Right forelimb (tissue), 1 donor: ENCODE measurements at places on chromosomes 6 and 20.
A peak's percentile ranks its signal among the peaks of the same experiment; 100 is the strongest.

DNA sequence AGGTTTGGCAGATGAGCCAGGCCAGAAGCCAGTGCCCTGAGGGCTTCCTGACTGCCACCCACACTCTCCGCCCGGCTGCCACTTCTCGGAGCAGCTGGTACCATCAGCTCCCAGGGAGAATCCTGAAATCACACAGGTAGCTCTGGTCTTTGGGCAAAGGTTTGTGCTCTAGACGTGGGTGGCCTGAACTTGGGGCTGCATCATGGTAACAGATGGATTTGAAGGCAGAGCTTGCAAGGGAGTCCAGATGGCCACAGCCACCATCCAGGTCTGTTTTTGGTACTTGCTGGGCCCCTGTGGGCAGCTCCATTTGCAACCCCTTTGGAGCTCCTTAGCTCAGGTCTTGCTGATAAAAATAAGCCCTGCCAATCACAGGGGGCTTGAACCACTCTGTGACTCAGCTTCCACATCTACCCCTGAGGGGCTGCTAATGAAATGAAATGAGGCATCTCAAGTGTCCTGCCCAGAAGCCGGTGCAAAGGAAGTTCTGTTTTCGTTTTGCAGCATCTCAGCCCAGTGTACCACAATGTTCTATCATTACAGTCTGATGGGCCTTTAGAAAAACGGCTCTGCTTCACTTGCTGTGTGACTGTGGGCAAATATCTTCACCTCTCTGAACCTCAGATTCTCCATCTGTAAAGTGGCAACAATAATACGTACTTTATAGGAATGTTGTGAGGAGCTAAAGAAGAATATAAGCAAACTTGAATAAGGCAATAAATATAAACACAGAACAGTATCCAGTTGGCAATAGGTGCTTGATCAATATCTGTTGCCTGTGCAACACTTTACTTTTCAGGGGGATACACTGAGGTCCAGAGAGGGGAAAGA is 25.1 kb upstream of the CDH22 start:
- DNase-seq: no peak

GRCh38 chr6:2355150-2355549 is 109.7 kb upstream of the GMDS start:
- no peak for DNase-seq

DNA sequence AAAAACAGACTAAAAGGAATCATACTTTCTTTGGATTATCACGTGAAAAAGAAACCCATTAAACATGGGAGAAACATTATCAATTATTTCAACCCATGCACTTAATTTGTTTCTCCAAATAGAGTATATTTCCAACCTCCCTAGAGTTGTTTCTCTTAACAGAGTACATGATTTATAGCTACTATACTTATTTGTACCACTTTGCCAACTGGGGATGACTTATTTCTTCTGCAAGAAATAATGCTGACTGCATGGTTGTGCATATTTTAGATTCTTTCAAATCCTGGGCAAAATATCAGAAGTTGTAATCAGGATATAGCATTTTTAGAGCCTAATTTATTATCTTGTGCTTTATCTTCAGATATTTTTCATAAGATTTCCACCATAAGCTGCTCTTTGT is 629.1 kb upstream of the EYS start:
- no peak for DNase-seq

DNA sequence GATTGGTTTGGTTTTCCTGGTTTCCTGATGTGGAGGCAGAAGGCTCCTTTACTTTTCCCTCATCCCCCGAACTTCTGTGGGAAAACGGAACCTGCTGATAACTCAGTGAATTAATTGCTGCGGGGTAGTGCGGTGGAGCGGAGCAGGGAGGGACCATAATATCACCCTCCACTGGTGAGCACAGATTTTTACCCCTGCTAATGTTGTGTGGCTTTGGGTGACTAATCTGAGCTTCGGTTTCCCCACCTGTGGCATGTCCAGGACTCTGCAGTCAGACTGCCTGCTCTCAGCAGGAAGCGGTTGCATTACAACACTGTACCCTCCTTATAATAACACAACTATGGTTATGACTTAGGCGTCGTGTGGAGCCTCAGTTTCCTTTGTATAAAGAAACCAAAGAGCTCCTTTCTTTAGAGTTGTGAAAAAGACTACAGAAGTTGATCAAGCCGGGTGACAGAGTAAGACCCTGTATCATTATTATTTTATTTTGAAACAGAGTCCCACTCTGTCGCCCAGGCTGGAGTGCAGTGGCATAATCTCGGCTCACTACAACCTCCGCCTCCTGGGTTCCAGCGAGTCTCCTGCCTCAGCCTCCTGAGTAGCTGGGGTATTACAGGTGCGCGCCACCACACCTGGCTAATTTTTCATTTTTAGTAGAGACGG is 2.2 kb upstream of the ID1 start:
- DNase-seq: no peak

- DNase-seq: no peak
Measured at GRCh38 chr6:126107475-126108166, 121.3 kb downstream of the TRMT11 start.

DNA sequence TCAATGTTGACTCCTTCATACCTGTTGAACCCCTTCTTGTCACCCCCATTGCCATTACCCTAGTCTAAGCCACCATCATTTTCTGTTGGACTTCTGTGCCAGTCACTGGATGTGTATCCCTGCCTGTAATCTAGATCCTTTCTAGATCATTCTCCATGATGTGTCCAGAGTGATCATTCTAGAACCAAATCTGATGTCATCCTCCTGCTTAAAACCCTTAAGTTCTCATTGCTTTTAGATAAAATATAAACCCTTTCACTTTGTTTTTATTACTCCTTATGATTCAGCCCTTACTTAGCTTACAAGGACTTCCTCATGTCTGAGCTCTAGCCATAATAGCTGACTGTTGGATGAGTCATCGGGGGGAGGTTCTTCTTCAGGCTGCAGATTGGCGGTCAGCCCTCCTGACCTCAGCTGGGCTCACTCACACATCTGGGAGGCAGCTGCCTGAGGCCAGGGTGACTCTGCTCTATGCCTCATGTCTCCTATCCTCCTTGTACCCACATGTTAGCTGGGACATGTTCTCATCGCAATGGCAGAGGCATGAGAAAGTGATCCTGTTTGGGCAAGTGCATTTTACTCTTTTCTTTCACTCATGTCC is 287.6 kb downstream of the ESR1 start:
- no peak for DNase-seq

- no peak for DNase-seq
Measured at GRCh38 chr6:56279331-56280080, 32.1 kb upstream of the COL21A1 start.

- DNase-seq: no peak
Measured at GRCh38 chr20:53223626-53224172, 251.5 kb downstream of the TSHZ2 start.

- DNase-seq: no peak
Measured at GRCh38 chr6:44201200-44201599, 15.5 kb upstream of the MYMX start.

- peak; percentile 94 for DNase-seq
Measured at GRCh38 chr6:167550941-167551627, 226.2 kb downstream of the TTLL2 start.

DNA sequence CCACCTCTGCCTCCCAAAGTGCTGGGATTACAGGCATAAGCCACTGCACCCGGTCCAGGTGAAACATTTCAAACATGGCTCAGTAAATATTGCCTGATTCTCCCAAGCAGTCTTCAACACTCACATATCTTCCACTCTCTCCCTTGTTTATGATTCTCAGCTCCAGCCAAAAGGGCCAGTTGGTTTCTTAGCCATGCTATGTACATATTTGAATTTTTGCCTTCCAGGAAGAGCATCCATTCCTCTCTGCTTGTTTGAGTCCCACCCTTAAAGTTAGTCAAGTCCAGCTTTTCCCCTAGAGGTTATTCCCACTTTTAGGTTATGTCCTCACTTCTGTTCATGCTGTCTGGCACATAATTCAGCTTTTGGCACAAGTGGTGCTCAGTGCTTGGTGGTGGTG is 5.9 kb downstream of the KIFC1 start:
- DNase-seq: no peak

- no peak for DNase-seq
Measured at GRCh38 chr6:50709366-50709734, 4.0 kb upstream of the TFAP2D start.

- DNase-seq: no peak
Measured at GRCh38 chr20:48962976-48963771, 41.7 kb downstream of the ARFGEF2 start.

GRCh38 chr6:70700922-70701876 is 33.5 kb downstream of the SMAP1 start:
- no peak for DNase-seq

DNA sequence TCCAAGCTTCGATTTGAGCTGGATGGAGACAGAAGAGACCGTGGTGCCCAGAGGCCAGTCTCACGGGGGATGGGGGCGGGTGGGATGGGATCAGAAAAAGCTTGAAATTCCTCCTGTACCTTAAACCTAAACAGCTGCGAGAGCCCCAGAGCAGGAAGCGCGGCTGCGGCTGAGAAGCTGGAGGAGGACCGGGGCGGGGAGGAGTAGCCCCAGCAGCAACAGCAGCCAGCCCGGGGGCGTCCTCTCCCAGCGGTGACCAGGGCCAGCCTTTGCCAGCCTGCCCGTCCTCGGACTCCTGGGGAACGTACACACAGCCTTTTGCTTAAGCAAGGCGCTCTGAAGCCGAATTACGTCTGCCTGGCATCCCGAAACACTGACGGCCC is 17.4 kb upstream of the PRDM13 start:
- no peak for DNase-seq

DNA sequence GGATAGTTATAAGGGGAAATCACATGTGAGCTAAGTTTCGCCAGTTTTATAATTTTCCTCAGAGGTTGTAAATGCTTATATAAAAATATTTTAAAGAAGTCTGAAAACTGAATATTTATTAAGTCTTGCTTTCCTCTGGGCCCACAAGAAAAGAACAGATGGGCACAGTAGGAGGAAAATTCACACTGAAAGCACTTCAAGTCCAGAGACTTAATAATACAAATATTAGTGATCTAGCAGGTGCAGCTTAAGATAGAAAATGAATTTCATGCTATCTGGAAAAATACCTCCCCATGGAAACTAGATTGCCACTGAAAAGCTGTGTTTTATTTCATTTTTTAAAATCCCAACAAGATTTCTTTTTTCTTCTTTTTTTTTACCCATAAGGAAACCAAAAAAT is 47.2 kb downstream of the ORC3 start:
- DNase-seq: no peak

DNA sequence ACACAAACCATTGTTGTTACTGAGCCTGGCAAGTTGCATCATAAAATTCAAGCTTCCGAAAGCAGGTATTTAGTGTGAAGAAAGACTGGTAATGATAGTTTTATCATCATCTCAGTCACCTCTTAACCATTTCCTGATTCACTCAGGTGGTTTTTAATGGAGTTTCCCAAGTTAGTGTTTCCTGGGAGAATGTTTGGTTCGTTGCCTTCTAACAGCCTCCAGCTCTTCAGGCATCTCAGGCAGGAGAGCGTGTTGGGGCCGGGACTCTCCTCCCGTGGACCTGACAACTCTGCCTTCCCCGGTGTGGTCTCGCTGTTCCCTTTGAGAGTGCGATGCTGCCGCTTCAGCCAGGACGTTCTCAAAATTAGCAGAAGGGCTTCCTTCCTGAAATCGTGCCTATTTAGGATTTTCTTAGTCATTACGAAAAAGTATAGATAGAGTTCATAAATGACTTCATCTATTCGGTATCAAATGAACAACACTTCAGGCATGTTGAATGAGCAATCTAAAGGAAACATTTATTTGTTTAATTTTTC is 105.0 kb upstream of the QKI start:
- no peak for DNase-seq
